ENCODE measurements at places on chromosomes 3 and 15. TPM values are rescaled to one million over a fixed set of nuclear protein-coding genes. Genes with fewer than 3 reads are reported as not detected.

CP gene
- 64.0 TPM for total RNA-seq

ECE2 gene
- not detected for total RNA-seq

TM4SF4 gene
- total RNA-seq = not detected

SHC4 gene
- total RNA-seq = 16.1 TPM

SLCO2A1 gene
- 7.9 TPM for total RNA-seq

TRAT1 gene
- not detected for total RNA-seq

SSR3 gene
- total RNA-seq = 107 TPM

SMCO1 gene
- not detected for total RNA-seq

CACNA2D2 gene
- 2.3 TPM for total RNA-seq

CD200R1 gene
- total RNA-seq = 2.6 TPM

PLSCR4 gene
- total RNA-seq = 148 TPM

SH2D7 gene
- total RNA-seq = not detected

CFAP100 gene
- not detected for total RNA-seq

UBE2E2 gene
- total RNA-seq = 44.0 TPM

ROPN1 gene
- total RNA-seq = not detected

ANKRD28 gene
- total RNA-seq = 42.5 TPM

ZNF860 gene
- total RNA-seq = 0.81 TPM

IRAK2 gene
- 5.7 TPM for total RNA-seq

Measured in thoracic aorta (tissue), 2 donors.